ENCODE measurements at places on chromosomes 1 and 21.

- DNase-seq: no peak
These were observed 20.4 kb downstream of the KCNH1 start for GRCh38 chr1:211113566-211113965.

DNA sequence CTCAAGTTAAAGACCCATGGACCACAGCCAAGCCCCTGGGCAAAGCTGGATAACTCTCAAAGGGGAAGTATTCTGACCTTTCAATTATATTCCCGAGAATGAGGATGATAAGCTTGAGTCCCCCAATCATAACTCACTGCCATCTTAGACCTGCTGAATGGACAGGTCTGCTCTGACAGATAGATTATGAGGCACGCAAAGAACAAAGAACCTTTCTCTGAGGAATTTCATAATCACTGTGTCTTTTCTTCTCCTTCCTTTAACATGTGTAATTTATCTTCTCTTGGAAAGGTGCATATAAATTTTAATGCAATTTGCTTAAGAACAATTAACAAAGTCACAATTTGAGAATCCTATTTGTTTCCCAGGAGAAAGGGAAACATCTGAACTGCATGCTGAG lies 22.0 kb downstream of the PIGM start:
- DNase-seq: no peak

DNA sequence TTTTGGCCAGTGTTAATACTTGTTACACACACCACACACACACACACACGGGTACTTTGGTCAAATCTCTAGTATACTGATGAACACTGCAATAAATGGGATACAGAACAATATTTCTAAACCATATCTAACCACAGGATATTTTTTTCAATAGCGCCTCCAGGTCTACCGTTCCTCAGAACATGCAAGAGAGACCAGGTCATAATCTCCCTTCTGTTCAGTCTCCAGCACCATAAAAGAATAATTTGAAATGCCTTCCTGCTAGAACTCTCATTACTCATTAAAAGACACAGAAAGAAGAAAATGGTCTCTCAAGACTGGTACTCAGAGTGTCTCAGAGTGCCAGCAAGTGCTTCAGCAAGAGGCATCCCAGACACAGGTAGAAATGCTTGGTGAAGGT lies 11.5 kb upstream of the SLC44A3 start:
- no peak for DNase-seq

- DNase-seq: no peak
These were observed 1.9 kb upstream of the HSPB7 start for GRCh38 chr1:16019644-16020277.

DNA sequence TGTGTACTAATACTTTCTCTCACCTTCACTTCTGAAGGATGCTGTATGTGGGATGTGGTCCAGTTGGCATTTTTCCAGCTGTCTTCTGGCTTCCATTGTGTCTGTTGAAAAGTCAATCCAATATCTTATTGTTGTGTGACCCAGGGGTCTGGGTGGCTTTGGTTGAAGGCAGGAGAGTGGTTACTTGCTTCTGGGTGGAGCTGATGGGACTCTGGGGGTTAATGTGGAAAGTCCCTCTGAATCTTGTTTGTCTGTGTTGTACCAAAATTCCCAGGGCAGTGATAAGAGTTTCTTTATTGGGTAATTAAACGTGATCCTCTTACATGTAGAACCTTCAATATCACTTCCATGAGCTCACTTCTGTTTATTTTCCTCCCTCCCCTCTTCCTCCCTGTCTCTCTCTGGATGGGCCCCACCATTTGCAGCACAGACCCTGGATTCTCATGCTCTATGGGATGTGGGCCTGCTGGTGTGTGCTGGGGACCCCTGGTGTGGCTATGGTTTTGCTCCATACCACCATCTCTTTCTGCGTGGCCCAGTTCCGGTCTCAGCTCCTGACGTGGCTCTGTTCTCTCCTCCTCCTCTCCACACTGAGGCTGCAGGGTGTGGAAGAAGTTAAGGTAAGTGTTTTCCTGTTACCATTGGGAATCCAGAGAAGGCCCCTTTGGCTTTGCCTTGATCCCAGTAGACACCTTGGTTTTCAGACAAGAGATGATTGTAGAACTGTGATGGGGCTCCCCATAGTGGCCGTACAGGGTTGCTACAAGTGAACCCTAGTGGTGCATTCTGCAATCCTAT lies 71.5 kb downstream of the HHAT start:
- peak; percentile 59 for DNase-seq

GRCh38 chr1:248926401-248927182 lies 20.6 kb downstream of the PGBD2 start:
- peak; percentile 78 for DNase-seq

DNA sequence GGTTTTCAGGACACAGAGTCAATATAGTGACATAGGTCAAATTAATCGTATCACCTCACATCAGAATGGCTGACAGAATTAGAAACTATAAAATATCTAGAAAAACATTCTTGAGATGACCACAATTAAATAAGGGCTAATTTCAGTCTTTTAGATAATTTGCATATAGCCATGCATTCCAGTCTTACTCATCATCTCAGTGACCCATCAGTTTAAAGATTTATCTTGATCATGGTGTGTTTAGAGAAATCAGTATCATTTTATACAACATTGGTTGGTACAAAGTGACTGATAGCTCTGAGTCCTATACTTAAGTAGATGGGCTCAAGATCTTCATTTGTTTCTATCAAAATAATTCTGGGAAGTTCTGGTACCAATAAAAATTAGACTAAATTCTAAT lies 262.3 kb upstream of the SNX7 start:
- DNase-seq: no peak

GRCh38 chr1:207054491-207054890 lies 1.4 kb downstream of the PFKFB2 start:
- DNase-seq: no peak

GRCh38 chr21:45611939-45612664 lies 31.4 kb upstream of the PCBP3 start:
- DNase-seq: peak; percentile 93

- DNase-seq: no peak
These were observed 67.7 kb downstream of the BCAR3 start for GRCh38 chr1:93613898-93614297.

- DNase-seq: no peak
These were observed 52.5 kb downstream of the CDC14A start for GRCh38 chr1:100404821-100405220.

DNA sequence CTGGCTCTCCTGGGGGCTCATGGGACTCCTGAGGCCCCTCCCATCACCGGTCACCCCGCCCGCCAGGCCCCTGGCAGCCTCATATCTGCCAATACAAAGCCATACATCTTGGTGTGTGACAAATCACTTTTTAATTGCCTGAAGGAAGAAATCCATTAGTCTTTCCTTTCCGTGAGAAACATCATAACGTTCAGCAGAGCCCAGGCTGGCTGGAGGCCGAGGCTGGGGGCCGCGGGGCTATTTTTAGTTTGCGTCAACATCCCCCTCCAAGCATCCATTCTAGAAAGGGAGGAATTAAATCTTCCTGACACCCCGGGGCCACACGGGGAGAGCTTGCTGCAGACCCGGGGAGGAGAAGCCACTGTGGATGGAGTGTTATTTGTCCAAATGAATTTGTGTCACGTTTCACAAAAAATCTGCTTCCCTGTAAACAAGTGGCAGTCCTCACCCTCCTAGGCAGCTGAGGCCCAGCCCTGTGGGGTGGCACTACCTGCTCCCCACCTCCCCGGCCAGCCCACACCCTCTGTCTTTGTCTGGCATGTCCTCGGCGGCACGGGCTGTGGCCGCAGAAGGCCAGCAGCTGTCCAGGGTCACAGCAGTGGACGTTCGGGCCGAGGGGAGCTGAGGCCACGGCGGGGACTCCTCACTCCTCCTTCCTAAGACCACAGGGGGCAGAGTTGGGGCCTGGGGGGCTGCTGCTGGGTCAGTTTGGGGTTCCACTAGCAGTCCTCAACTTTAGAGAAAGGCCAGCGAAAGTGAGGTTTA lies 236.9 kb upstream of the VAMP3 start:
- DNase-seq: no peak

DNA sequence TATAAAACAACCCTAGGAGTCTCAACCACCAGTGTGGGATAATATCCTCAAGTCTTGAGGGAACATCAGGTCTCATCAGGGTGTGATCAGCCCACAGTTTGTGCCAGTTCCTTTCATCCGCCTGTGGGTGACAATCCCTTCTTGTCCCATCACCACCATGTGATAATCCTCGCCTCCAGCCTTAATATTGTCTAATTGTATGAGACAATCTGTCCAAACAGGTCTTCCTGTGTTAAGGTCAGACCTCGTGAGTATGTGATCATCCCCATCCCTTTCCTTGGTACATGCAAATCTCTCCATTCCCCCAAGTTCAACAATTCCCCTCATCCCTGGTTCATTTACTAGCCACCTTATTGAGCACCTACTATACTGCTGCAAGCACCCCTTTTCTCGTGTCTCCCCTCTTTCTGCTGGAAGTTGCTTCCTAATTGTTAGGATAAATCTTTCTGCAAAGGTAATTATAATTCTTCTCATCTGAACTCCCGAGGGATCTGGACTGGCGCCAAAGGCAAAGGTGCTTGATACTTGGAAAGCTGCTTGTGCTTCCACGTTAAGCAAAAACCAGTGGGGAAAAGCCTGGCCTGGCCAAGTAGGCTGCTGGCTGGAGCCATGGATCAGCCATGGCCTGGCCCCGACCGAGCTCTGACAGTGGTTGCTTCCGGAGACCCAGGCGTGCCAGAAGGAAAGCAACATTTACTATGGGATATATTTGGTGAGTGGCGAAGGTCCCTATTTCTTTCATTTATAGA lies 92.5 kb downstream of the RNF220 start:
- DNase-seq: no peak

DNA sequence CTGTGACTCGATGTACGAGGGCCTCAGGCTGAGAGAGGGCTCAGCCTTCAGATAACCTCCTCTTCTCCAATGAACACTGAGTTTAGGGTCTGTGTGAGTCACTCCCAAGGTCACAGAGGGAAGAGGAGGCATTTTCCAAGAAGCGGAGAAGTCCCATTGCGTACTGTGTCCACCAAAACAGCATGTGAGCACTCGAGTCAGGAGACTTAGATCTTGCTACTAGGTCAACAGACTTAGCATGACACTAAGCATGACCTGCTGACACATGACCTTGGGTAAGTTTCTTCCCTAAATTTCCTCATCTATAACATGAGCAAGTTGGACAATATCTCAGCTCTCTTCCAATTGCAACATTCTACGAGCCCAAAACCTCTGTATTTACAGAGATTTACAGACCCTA lies 68.0 kb downstream of the PLPP3 start:
- no peak for DNase-seq

- DNase-seq: no peak
These were observed 141.3 kb downstream of the TNR start for GRCh38 chr1:175602026-175602585.

DNA sequence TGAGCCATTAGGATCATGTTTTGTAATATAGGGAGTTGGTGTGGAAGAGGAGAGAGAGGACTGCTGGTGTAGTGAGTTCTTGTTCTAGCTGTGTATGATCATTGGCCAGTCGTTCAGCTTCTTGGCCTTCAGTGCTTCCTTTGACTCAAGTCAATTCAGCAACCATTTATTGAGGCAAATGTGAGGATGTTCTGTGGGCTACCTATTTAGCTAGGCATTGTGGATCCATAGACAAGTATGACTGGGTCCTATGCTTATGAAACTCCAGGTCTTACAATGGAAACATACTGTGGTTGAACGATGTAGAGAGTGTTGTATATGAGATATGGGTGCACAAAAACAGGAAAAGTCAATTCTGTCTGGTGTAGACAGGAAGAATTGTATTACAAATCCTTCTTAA lies 41.7 kb downstream of the NFIA start:
- no peak for DNase-seq

- no peak for DNase-seq
These were observed 15.0 kb downstream of the PCAT6 start for GRCh38 chr1:202825748-202826147.

- DNase-seq: peak; percentile 90
These were observed 17.8 kb upstream of the EPHA2 start for GRCh38 chr1:16173447-16174260.

All from H4 (cell line).